Stimulated activated CD4-positive, alpha-beta T cell treated with anti-CD3 and anti-CD28 coated beads, TNF-alpha, amount 100 ng/mL, for 1 hour (primary cell): ENCODE measurements at places on chromosomes 2 and 18.

DNA sequence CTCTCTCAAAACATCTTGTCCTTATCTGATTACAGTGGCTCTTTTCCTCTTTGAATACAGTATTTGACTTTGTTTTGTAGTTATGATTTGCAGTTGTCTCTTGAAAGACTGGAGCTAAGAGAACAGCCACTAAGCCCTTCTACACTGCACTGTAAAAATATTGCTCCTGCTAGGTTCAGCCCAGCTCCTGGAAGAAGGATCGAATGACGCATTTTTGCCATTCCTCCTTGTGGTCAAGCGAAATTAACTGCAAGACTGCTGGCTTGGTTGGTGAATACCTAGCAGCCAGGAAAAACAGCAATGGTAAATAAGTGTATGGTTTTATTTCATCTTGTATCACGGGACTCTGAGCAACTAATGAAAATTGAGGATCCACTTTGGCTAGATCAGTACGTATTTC, 407.8 kb upstream of the CDH2 start:
- DNase-seq: no peak

GRCh38 chr18:1848716-1849115, 722.6 kb downstream of the METTL4 start:
- no peak for DNase-seq

DNA sequence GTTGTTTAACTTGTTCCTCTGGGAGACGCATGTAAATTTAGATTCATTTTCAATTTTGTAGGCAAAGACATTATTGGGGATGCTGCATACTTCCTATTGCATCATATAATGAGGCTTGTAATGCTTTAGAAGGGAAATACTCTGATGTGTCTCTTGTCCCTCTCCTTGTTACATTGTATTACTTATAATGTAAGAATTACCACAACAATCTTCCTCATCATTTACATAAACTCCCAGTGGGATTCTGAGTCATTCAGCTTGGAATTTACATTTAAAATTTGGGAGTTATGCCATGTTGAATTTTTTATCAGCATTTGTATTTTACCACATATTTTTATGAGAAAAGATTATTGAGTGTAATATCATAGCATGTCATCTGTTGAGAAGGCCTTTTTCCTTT, 963.4 kb upstream of the NRXN1 start:
- no peak for DNase-seq

DNA sequence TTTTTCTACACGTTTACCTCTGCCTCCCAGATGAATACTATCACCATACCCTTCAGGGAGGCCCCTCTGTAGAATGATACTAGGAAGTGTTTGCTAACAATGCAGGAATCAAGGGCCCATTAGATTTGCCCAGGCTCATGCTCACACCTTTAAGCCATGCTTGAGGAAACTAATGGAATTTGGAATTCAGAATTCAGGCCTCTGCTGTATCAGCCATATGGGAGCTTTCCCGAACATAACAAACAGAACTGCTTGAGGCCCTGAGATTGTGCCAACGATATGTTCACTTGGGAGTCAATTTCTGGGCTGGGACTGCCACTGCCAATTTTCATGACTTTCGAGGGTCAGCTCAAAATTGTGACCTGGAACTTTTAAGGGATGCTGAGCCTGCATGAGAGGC, 282.5 kb downstream of the CLIP4 start:
- no peak for DNase-seq

DNA sequence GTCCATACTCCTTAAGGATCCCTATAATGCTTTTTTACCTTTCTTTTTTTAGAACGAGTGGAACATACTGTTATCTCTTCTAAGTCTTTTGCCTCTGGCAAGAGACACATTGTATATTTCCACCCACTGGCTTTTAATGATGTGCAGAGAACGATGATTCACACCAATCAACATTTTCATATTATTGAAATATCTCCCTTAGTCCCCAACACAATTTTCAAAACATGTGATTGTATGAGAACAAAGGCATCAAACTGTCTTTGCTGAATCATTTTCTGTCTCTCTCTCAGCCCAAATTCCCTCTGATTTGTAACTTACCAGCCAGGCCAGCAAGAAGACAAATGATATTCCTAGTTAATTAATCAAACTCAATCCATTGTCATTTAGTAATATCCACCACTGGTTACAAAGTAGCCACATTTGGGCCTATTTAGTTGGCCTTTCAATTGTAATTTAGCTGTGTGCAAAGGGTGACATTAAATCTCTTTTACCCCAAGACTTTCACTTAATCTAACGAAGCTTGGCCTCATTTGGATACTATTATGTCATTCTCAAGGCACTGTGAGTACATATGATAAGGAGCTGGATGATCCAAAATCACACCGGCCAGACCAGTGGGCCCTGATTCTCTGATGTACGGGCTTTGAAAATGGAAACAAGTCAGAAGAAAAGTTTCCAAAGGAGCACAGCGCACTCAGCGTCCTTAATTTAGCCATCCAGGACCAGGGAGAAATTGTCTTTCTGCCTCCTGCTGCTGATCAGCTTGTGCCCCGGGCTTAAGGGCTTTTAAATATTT, 185.1 kb downstream of the SCG2 start:
- DNase-seq: no peak
